ENCODE measurements at places on chromosomes 2 and 18. TPM values are rescaled to one million over a fixed set of nuclear protein-coding genes. Genes with fewer than 3 reads are reported as not detected.

Gene RGPD4
- total RNA-seq: not detected

Gene NTSR2
- total RNA-seq: not detected

Gene TRABD2A
- 2.2 TPM for total RNA-seq

Gene LIPG
- 75.2 TPM for total RNA-seq

Gene PARD6G
- total RNA-seq: 11.8 TPM

All from hepatocyte (in vitro differentiated cells).